ENCODE measurements at places on chromosomes 16 and 17.
A peak's percentile ranks its signal among the peaks of the same experiment; 100 is the strongest.

- DNase-seq, result no peak
These were observed 104.5 kb upstream of the FAM20A start for GRCh38 chr17:68705714-68706076.

GRCh38 chr17:2964370-2964769 is 99.0 kb downstream of the OR1D5 start:
- DNase-seq, result no peak

DNA sequence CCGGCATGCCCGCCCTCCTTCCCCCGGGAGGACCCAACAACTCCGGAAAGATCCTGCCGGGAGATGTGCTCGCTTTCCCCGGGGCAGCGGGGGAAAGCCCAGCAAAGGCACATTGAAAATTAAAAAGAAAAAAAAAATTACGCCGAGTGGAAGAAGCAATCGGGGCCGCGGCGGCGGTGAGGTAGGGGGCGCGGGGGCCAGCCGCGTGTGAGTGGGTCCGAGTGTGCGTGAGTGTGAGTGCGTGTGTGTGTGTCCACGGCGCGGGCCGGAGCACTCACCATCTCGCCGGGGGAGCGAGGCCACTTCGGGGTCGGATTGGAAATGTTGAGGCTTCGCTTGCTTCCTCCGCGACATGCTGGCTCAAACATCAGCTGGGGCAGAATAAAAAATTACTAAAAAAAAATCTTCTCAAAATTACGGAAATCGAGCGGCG is at the start of gene SALL1:
Gene SALL1, minus strand, starts transcription at position 383 of the 433 bp plus-strand sequence. Its CDS starts 29 bp downstream, at position 354.
- peak; percentile 39 for DNase-seq

DNA sequence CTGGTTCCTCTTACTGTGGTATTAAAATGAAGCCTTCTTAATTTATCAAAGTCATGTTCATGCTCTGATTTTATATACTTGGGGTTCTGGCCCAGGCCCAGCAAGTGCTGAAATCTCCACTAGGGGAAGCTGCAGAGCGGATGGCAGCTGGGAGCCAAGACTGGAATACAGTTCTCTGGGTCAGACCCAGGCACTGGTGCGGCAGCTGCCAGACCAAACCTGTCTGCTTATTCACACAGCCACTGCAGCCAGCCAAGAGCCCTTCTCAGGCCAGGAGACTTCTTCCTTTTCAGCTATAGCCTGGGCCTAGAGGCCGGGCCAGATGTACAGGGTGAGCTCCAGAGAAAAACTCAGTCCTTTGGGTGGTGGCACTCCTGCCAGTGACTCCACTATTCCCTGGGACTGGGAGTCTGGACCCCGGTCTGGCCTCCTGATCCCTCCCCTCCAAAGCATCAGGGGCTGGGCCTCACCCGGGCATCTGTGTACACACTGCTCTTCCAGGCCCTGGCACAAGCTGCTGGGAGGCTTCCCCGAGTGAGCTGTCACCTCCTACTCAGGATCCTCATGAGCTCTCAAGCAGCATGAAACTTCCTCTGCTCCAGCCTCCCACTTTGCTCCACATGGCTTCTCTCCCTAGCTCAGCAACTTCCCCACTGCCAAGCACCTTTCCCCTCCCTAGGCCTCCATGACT is 24.4 kb downstream of the ATP6V0D1 start:
- DNase-seq, result no peak

- DNase-seq, result no peak
These were observed 2.5 kb downstream of the LGALS9 start for GRCh38 chr17:27633312-27634025.

GRCh38 chr16:86051368-86052114 is 152.6 kb downstream of the IRF8 start:
- DNase-seq, result no peak

DNA sequence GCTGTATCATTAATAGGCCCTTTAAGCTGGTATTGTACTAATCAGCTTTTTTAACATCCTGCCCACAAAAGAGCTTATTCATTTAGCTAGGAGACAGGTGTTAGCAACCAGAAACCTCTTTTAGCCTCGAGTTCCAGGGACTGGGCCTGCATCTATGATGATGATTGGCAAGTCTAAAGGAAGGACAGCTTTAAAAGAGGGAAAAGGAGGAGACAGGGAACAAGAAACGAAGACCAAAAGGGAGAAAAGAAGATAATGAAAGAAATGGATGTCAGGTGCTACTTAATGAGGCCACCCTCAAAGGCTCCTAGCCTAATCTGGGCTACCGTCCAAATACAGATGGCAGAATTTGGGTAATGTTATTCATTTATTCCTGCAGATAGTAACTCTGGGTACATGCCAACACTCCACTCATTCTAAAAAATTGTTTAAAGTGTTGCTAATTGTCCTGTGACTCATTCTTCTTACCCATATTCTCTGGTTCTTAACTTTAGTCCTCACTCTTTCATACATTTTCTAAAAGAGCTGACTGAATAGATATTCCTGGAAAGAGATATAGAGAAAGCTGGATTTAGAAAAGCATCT is 18.7 kb upstream of the RFFL start:
- DNase-seq, result peak; percentile 91

GRCh38 chr17:39774047-39774446 is 36.3 kb downstream of the GRB7 start:
- no peak for DNase-seq

- no peak for DNase-seq
These were observed 8.7 kb downstream of the FAM234A start for GRCh38 chr16:243348-243747.

DNA sequence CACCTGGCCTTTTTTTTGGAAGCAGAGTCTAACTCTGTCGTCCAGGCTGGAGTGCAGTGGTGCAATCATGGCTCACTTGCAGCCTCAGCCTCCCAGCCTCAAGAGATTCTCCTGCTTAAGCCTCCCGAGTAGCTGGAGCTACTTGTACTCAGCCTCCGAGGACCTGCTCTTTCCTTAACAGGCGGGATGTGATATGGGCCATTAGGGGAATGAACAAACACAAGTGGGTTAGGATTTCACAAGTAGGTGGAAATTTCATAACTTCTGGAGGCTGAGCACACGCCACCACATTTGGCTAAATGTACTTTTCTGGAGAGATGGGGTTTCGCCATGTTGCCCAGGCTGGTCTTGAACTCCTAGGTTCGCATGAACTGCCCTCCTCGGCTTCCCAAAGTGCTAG is 4.1 kb downstream of the PAM16 start:
- no peak for DNase-seq

DNA sequence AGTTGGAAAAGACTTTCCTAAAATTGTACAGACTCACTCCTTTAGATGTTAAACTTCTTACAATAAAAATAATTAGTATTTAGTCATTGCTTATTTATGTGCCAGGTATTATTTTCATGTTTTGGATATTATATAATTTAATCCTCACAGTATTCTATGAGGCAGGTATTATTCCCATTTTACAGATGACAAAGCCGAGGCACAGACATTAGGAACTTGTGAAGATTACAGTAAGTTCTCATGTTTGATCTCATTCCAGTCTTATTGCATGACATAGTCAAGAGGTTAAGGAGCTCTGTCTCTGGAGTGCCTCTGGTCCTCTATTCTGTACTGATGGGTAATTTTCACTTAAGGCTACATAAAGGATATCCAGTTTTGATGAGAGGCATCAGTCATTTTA is 3.3 kb downstream of the HEATR3 start:
- no peak for DNase-seq

DNA sequence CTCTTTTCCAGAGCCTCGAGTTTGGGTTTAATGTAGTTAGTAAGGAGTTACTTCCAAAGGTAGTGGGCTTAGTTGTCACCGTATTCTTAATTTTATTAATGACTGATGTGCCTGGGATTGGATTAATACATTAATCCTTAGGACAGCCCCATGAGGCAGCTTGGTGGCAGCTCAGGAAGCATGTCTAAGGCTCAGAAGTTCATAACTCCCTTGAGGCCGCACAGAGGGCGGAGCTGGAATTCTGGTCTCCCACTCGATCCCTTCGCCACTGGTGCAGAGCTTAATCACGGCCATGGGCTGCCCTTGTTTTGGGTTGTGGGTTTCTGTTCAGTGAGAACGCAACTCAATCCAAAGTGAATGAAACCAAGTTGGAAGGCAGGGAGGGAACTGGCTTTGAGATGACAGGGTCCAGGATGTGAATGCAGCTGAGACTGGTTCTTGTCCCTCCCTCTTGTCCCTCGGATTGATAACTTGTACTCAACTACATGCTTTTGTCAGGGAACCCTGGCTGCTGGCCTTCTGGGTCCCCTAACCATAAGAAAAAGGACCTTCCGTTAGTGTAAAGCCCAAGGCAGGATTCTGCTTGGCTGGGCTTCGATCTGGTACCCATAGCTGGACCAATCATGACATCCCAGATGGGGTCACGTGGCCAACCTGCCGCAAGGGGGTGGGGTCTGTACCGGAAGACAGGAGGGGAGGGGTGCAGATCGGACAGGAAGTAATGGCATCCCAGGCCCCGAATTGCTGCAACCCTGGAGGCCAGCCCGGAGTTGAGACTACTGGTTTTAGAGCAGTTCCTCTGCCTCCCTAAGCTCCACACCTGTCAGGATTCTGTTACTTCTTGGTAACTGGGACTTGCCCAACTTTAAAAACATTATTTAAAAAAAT is 45.4 kb downstream of the SNX20 start:
- DNase-seq, result no peak

DNA sequence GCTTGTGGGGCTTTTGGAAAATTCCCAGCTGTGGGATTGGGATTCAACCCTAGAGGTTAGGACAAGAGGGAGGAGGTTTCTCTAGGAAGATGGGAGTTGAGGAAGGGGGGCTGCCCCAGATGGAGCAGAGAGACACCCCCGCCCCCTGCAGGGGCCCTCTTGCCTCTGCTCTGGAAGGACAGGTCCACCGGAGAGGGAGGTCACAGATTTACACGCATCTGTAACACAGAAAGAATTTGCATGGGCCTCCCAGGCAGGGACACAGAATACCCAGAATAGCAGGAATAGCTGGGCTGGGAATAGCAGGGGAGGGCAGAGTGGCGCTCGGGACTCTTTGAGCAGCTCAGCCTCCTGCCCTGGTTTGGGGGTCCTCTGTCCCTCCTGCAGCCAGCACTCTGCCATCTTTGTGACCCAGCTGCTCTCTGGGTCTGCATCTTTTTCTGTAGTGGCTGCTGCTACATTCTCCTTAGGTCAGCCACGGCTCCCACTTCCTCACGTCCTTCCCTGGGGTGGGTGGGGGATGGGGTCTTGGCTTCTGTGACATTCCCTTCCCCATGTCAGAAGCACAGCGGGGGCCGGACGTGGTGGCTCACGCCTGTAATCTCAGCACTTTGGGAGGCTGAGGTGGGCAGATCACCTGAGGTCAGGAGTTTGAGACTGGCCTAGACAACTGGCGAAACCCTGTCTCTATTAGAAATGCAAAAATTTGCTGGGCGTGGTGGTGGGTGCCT is 33.9 kb upstream of the PLLP start:
- no peak for DNase-seq

DNA sequence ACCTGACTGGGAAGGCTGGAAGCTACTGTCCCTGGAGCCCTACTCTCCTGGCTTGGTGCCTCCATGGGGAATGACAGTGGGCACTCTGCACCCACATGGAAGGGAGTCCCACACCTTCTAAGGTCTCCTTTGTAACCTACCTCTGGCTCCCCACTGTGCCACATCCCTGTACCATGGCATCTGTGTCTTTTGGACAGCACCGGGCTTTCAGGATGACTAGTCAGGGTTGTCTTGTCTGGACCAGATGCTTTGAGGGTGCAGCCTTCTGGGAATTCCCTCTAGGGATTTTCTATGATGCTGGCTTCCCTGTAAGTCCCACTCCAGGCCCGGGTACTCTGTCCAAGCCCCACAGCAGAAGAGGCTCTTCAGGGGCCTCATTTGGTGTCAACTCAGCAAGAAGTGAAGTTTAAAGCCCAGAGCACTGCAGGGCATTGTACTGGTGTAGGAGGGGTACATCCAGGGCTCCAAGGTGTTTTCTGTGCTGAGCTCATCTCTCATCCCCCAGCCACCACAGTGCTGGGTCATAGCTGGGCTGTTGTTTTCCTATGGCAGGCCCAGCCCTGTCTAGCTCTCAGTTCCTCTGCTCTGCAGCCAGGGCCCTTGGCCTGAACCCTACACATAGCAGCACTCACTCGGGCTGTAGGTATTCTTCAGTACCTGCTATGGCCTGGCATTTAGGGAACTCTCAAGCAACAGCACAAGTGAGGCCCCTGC is 255.3 kb downstream of the CPPED1 start:
- no peak for DNase-seq

DNA sequence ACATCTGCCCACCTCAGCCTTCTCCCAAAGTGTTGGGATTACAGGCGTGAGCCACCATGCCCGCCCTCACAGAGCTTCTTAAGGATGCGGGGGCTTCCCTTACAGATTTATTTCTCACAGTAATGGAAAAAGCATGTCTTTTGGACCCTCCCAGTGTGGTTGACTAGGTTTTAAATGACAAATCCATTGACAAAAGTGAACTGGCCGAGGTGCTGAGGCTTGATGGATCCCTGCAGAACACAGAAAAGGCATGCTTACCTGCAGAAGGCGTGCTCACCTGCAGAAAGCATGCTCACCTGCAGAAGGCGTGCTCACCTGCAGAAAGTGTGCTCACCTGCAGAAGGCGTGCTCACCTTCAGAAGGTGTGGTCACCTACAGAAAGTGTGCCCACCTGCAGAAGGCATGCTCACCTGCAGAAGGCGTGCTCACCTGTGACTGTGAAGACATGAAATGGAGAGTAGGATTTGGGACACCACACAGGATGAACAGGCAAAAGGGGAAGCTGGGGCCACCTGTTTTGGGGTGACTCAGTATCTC is 15.1 kb upstream of the BBS2 start:
- DNase-seq, result no peak

DNA sequence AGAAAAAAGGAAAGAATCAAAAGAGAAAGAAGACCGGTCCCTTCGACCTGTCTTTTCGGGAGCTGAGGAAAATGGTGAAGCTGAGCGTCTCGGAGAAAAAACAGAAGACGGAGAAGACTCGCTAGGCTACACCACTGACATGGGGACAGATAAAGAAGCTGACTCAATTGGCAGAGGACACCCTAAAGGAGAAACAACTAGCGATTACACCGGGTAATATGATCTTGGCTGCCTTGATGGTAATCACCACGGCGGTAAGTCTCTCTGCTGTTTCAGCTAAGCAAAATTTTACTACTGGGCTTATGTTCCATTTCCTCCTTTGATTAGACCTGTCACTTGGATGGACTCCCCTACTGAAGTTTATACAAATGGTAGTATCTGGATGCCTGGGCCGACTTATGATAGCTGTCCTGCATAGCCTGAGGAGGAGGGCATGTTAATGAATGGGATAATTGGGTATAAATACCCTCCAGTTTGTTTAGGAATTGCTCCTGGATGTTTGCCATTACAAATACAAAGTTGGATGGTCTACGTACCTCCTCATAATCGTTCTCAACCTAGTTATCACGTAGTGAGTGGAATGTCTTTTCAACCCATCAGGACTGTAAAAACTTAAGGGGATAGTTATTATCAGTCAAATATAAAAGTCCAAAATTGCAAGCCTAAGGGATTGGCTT is 24.1 kb downstream of the ALOX15B start:
- peak; percentile 89 for DNase-seq

GRCh38 chr17:40559954-40560591 is 5.2 kb downstream of the CCR7 start:
- DNase-seq, result peak; percentile 78

All from NCI-H1105 treated with DMSO at 0.1 percent for 48 hours (cell line).